IPS DF 6.9 (cell line): ENCODE measurements at places on chromosomes 2 and 18.

DNA sequence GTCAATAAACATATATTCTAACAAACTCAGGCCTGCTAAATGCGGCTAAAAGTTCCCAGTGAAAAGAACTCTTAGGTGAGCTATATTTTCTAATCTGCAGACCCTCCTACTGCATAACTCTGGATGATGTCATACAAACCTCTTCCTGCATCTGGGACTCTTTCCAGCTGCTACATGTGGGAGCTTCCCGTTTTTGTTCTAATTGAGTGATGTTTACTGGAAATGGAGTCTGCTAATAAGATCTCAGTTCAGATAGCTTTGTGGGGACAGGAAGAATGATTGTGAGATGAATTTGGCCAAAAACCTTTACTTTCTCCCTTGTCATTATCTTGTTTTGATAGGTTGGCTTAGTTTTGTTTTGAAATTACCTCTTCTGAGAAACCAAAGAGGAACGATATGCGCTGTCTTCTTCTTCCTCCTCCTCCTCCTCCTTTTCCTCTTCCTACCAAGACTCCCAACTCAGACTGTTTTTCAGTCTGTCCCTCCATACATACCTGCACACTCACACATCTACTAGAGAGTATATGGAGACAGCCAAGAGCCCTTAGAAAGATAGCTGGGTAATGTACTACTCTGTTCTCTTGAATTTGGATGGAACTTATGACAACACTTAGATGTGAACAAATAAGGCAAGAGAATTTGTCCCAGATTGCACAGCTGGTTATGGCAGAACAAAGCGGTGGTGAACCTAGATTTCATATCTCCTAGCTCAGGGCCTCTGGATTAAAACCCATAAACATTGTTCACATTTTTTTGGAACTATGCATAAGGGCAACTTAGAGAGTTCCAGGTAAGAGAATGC, 39.8 kb upstream of the AAK1 start:
- no peak for DNase-seq

DNA sequence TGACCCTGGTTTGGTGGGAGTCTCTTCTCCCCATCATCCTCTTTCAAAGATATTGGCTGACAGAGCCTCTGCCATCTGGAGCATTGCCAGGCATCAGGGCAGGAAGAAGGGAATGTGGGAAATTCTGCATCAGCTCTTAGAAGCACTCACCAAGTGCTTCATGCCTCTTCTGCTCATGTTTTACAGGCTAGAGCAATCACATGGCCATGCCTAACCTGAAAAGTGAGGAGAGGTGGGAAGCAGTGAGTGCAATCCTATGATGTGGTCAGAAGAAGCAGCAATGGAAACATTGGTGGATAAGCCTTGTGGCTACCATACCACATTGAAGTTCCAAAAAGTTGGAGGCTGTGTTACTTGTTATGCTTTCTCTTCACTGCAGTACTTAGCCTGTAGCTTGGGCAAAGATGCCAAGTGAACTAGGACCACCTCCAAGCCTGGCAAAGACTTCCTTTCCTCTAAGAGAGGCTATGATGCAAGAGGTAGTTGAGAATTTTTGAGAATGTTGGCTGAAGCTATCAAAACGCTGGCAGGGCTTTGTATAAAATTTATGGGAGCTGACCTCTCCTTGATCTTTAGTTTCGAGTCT, 64.1 kb downstream of the BCL2L11 start:
- DNase-seq, result no peak

GRCh38 chr2:227406177-227407031, 18.7 kb upstream of the SCYGR1 start:
- peak; percentile 64 for DNase-seq

DNA sequence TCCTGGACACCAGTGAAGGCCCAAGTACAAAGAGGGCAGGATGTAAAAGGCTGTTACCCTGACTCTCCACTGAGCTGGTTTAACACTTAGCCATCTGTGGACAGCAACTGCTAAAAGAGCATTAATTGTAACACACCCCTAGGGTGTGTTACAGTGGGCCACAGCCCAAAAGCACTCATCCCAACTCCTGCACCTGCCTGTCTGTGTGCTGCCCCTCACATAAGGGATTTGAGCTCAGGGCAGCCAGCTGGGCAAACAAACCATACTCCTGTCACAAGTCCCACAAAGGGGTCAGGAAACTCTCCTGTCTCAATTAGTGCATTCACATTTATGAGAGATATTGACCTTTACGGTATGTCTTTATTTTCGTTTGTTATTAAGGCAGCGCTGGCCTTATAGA, 833.1 kb upstream of the NXPH2 start:
- DNase-seq, result no peak

DNA sequence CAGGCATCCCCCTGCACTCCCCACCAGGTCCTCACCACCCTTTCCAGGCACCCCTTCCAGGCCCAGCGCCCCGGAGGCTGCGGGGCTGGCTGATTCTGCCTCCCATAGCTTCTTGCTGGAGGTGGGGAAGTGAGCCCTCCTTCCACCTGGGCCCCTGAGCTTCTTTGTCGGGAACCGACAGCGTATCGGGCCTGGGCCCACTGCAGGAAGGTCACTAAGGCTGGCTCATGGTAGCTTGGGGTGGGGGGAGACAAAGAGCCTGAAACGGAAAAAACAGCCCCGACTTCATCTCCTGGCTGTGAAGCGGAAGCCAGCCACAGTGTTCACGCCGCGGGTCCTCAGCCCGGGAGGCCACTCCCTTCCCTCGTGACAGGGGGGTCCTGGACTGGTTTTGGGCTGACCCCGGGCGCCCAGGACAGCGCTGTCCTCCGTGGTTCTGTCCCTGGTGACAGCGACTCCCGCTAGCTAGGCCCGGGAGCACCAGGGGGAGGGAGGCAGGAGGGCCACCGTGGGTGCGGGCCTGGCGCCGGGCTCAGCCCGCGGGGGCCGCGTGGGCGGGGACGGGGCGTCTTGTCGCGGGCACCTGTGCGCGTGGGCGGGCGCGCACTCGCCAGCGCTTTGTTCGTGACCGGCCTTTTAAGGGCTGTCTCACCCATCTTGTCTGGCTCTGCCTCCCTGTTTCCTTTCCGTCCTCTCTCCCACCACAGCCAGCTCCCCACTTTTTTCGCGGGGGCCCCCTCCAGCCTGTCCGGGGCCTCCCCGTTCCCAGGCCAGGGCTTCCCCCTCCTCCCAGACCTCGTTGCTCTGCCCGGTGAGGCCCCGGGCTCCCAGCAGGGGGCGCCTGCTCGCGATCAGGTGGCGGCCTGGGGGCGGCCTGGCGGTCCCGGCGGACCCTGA, 64.9 kb downstream of the DNMT3A start:
- DNase-seq, result no peak

DNA sequence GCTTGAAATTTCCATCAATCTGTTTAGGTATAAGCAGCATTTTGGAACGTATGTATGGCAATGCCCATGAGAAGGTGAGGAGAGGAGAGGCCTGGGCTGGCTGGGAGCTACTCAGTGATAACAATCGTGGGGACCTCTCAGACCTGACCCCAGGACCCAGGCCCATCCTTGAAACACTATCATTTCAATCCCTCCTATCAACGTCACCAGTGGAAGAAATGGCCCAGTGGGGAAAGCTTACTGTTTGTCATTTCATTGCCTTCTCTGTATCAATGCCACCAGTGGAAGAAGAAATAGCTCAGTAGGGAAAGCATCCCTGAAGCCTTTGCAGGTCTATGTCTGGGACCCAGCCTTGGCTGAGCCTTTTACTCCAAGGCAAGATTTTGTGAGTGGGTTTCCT, 44.8 kb downstream of the ASB18 start:
- no peak for DNase-seq

DNA sequence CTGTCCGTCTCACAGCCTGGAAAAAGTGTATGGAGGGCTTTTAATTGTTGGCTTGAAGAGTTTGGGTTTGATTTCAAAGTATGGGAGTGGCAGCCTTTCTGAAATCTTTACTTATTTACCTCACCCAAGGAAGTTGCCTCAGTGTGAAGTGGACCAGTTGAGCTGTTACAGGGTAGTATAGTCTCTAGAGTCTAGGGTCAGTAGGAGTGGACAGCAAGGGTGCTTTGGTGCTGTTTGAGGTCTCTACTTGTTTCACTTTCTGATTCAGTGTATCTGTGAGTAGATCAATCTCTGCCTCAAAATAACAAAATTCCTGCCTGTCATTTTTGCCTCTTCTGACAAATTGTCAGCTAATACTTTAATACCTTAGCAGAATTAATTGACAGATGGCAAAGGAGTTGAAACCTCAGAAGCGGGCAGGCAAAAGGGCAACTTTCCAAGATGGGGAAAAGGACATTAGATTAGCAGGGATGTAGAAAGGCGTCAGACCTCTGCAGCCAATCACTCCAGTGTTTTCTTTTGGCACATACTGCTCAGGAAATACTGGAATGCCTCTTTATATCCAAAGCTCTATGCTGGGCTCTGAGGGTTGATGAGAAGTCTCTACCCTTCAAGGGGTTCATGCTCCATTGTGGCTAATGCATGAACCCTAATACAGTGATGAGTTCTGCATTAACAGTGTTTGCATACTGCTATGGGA, 5.9 kb downstream of the RIOK3 start:
- DNase-seq, result no peak

GRCh38 chr2:172063446-172063845, 21.9 kb upstream of the DLX1 start:
- no peak for DNase-seq

DNA sequence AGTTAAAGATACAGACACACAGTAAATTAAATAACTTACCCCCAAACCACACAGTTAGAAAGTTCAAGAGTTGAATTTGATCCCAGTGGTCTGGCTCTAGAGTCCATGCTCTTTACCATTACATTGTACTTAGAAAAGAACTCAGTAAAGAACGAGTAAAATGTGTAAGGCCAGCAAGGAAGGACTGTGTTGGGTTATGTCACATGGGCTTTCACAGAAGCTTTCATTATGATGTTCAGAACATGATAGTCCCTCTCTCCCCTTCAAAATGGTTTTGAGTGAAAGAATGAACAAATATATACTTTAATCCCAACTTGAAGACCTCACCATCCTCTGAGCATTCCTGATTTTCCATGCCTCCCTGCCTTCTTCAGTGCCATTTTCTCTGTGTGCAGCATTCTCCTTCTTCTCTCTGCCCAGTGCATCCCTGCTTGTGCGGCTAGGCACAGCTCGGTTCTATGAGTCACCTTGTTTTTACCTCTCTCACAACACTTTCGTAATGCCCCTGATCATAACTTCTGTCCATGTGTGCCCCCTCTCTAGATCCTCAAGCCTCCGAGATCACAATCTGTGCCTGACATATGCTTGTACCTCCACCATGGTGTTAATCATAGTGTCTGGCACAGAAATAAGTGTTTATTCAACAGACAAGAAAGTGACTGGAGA, 22.0 kb downstream of the RASGRP3 start:
- no peak for DNase-seq

- DNase-seq, result no peak
Observed at GRCh38 chr18:60038731-60039130, 138.9 kb downstream of the PMAIP1 start.

GRCh38 chr2:70939001-70939838, 3.5 kb downstream of the ATP6V1B1 start:
- DNase-seq, result no peak

DNA sequence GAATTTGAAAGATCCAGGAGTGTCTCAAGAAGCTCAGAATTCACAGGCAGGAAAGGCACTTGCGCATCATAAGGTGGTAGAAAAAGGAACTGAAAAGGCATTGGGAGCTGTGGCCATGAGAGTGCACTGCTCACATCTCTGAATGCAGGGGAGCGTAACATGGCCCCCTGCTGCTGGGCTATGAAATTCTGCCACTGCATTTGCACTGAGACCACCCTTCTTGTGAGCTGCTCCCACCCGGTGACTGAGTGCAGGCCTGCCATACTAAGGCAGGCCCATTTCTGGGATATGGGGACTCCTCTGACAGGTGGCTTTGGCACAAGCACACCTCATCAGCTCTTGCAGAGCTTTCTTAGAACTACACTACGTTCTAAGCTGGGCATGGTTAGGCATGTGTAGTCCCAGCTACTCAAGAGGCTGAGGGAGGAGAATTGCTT, 25.3 kb upstream of the STARD7 start:
- DNase-seq, result no peak

- no peak for DNase-seq
Observed at GRCh38 chr2:12320027-12320734, 396.6 kb upstream of the TRIB2 start.
